ENCODE measurements at places on chromosomes 5 and 9. TPM values are rescaled to one million over a fixed set of nuclear protein-coding genes. Genes with fewer than 3 reads are reported as not detected.

Gene NRARP
- total RNA-seq: 1.1 TPM

Gene C1QTNF3
- total RNA-seq: 9.8 TPM

Gene SEMA6A
- total RNA-seq: 20.4 TPM

Gene NUTM2G
- 1.2 TPM for total RNA-seq

Gene SHISAL2B
- total RNA-seq: not detected

Gene ABHD17B
- total RNA-seq: 19.4 TPM

GRCh38 chr9:123778232-123778902 is 151.6 kb downstream of the DENND1A start:
- no peak for ATAC-seq

GRCh38 chr9:137147091-137147792 is 8.3 kb downstream of the GRIN1 start:
- ATAC-seq: no peak

GRCh38 chr9:87648606-87649005 is 77.3 kb upstream of the CTSL start:
- ATAC-seq: no peak

GRCh38 chr5:135625061-135625460 is 46.3 kb upstream of the CXCL14 start:
- ATAC-seq: no peak

DNA sequence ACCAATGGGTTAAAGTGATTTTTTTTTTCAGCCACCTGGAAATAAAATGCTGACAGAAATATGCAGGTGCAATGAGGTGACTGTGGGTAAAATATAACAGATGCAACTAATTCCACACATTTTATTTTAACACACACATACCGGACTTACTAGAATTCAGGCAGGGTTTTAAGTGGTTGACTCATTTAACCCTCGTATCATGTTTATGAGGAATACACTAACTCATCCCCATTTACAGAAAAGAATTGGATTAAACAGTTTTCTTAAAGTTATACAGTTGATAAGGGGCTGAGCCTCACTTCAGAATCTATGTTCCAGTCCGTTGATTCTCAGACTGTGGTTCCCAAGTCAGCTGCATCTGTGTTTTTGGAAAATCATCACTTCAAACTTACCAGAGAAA is 207.5 kb downstream of the CHSY3 start:
- no peak for ATAC-seq

DNA sequence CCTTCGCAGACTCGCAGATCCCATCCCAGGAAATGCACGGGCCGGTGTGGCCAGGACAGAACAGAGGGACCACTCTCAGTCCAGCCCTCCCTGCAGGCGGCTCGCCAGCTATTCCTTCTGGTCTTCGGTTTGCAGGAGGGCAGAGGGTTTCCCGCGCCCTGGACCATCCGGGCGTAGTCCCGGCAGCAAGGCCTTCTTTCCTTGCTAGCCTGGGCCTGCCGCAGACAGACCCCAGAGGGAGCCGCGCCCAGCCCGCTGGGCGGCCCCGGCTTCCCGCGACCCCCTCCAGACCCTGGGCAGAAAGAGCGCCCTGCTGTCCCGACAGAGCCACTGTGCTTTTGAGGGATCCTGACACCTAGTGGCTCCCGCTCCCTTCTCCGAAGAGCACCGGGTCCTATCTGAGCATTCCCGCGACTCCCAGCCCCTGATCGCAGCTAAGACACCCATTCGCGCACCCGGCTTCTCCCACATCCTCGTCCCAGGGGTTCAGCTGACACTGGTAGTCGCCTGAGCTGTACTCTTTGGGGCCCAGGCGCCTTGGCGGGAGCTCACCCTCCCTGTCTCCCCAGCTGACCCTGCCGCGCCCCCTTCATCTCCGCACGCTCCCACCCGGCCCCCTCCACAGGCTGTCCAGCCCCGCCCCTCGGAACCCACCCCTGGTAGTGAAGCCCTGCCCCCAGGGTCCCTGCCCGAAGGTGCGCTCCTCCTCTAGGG is 1.1 kb downstream of the CFAP90 start:
- no peak for ATAC-seq

- peak; percentile 62 for ATAC-seq
Observed at GRCh38 chr5:62144401-62145022, 161.5 kb upstream of the KIF2A start.
